Colonic mucosa (tissue), 4 donors: ENCODE measurements at places on chromosomes 7 and 10. TPM values are rescaled to one million over a fixed set of nuclear protein-coding genes. Genes with fewer than 3 reads are reported as not detected.

DNA sequence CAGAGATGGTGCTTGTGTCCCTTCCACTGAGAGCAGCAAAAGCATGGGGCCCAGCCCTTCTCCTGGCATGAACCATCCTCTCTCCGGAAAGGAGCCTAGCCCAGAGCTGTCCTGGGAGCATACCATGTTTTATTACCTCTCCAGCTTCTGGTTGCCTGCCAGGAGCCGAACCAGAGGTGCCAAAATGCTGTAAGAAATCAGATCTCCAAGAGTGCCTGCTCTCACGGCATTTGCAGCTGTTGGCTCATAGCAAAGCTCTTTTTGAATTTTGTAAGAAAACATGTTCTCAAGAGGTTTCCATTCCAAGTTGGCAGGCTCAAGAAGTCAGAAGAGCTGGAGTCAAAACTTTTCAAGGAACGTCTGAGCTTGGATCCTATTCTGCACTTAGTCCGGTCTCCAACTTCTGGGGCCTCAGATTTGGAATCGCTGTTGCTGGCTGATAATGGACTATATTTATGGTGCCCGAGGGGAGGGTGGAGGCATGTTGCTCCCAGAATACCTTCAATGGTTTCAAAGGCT, 211.7 kb upstream of the MKI67 start:
- DNase-seq, result no peak

DNA sequence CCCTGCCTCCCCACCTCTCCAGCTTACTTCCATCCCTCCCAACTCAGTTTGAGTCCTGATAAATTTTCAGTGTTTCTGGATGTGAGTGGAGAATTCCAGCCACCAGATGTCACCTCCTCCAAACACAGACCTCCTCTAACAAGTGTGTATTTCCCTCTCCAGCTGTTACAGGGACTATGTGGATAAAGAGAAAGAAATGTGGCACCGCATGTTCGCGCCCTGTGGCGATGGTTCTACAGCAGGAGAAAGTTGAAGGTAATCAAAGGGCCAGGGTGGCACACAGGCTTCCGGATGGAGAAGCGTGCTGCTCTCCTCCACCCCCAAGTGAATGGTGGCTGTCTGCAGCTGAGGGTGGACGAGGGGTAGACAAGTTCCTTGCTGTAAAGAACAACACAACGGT, 14.7 kb downstream of the FKBP6 start:
- DNase-seq, result no peak

The GRID2IP gene
- total RNA-seq, result 0.45 TPM

The SCART1 gene
- 1.6 TPM for total RNA-seq

The SPACDR gene
- total RNA-seq, result 0.54 TPM

DNA sequence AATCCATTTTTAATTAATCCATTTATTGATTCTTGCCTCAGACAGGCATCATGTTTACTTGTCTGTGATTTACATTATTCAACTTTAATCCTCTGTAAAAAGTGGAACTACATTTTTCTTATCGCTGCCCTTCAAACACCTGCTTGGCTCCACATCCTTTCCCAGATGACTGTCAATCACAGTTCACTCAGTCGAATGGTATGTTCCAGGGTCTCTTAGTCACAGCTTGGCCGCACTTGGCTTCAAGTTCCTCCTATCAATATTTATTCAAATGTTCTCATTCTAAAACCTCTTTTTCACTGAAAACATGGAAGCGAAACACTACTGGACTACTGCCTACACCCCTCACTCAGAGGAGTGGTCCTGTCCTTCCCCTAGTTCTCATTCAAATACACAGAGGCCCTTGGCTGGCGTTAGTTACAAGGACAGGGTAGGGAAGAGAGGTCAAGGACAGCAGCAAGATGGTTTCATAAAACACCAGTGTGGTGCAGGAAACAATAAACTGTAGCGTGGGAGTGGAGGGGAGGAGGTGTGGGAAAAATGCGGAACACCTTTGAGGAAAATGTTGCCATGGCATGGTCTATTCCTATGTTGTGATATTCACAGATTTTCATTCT, 143.2 kb downstream of the USP6NL start:
- no peak for DNase-seq

DNA sequence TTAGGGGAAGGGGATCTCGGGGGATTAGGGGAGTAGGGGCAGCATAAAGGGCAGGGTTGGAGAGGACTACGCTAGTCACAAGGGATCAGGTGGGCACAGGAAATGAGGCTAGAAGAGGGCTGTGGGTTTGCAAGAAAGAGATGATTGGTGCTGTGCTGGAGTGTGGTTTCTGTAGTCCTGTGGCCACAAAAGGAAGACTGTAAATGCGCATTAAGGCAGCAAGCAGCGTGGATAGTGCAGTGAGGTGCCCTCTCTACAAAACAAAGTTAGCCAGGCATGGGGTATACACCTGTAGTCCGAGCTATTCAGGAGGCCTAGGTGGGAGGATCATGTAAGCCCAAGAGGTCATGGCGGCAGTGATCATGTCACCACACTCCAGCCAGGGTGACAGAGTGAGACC, 212.1 kb downstream of the MLLT10 start:
- no peak for DNase-seq

The PALD1 gene
- 2.5 TPM for total RNA-seq

The CYP3A7 gene
- total RNA-seq, result not detected

GRCh38 chr10:131825150-131825848, 75.5 kb upstream of the PPP2R2D start:
- DNase-seq, result no peak

- no peak for DNase-seq
Measured at GRCh38 chr10:12906051-12906541, 95.4 kb downstream of the CCDC3 start.

DNA sequence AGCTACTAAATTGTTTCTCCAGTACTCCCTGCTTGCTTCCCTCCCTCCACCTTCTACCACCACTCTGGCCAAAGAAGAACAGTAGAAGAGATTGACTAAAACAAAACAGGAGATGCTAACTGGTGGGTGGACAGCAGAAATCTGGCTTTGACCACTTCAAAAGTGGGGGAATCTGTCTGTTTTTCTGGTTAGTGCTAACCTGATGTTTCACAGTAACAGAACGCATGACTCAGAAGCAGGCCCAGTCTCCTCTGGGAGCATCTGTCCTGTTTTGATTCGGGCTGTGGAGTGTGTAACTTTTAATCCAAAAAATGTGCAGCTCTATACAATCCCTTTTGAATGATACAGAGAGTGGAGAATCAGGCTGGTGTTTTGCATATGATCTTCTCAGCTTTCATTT, 32.7 kb upstream of the ZNF438 start:
- no peak for DNase-seq

The INMT gene
- total RNA-seq, result 2.3 TPM

- DNase-seq, result no peak
Measured at GRCh38 chr7:128939861-128940410, 2.2 kb downstream of the IRF5 start.

The UNC5B gene
- total RNA-seq, result 18.4 TPM

DNA sequence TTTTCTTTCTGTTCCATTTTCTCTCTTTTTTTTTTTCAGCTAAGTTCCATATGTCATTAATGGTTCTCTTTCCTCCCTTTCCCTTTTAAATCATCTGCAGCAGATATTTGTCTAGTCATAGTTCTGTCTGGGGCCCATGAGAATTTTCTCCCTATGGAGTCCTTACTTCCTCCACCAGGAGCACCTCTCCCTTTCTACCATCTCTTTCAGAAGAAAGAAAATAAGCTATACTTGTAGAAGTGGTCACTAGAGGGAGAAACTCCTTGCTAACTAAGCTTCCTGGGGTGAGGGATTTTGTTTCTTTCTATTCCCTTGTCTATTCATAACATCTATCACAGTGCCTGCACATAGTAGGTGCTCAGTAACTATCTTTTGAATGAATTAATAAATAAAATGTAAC, 230.2 kb upstream of the HPS1 start:
- DNase-seq, result no peak

DNA sequence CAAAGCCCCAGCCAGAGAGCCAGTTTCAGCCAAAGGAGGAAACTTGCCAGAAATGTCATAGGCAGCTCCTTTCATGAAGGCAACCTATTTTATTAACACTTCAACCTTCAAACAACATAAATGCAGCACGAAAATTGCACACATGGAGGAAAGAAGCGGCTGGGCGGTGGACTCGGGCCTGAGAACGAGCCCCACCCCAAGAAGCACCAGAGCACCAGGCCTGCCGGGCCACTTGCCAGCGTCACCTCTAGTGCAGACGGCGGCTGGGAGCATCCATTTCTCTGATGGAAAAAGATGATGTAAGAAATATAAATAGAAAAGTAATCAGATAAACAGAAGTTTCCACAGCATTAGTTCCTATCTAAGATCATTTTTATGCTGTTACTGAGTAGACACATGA, 100.0 kb downstream of the TCERG1L start:
- no peak for DNase-seq

DNA sequence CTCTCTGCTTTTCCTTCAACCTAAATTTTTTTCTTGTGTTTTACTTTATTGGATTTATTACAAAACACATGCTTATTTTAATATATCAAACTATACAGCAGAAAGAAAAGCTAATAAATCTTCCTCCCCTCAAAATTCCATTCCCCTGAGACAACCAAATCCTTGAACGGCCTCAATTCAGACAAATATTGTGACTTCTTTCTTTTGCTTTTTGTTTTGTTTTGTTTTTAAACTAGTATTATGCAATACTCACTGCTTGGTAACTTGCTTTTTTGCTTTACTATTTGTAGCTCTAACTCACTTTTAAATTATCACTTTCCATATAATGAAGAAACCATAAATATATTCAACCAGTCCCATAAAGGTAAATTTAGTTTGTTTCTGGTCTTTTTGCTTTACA, 59.4 kb upstream of the CDK1 start:
- DNase-seq, result no peak

DNA sequence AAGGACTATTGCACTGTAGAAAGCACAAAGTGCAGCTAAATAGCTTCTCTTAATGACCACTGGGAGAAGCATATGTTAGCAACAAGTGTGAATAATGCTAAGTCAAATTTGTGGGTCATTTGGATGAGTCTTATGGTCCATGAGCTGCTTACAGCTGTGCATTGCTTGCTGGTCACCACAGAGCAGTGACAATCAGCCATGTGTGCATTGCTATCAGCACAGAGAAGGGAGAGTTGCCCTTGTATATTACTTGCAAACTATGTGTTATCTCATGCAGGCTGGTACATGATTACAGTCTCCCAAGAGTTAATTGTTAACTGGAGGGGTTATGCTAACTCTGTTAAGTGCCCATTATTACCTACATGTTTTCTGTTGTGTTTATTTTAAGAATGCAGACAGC, 25.7 kb downstream of the MRPS33 start:
- DNase-seq, result no peak

DNA sequence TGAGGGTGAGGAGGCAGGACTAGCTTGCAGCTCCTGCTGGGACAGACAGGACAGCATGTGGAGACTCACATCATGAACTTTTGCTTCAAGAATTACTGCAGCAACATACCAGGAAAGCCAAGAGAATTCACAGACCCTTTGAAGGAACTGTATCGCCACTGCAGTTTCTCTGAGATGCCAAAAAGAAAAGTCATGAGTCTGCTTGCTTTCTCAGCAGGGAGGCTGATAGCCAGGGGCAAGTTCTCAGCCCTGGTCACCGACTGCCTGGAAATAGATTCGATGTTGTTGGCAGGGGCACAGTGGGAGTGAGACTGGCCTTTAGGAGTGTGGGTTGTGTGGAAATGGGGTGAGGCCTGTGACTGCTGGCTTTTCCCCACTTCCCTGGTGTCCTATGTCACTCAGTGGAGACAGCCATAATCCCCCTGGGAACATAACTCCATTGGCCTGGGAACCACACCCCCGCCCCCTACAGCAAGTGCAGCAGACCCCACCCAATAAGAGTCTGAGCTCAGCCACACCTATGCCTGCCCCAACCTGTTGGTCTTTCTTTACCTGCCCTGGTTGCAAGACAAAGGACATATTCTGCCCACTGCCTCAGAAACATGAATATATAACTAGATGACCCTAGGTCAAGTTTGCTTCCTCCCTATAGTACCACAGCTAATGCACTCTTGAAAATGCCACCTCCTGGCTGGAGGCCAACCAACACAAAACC, 1.6 kb upstream of the SAMD9 start:
- DNase-seq, result no peak

- no peak for DNase-seq
Measured at GRCh38 chr10:72597897-72598296, 28.0 kb downstream of the MICU1 start.

GRCh38 chr7:118305671-118306070, 81.2 kb downstream of the ANKRD7 start:
- no peak for DNase-seq

- no peak for DNase-seq
Measured at GRCh38 chr7:116363637-116364432, 135.7 kb upstream of the CAV2 start.

The NEURL1 gene
- 40.2 TPM for total RNA-seq

DNA sequence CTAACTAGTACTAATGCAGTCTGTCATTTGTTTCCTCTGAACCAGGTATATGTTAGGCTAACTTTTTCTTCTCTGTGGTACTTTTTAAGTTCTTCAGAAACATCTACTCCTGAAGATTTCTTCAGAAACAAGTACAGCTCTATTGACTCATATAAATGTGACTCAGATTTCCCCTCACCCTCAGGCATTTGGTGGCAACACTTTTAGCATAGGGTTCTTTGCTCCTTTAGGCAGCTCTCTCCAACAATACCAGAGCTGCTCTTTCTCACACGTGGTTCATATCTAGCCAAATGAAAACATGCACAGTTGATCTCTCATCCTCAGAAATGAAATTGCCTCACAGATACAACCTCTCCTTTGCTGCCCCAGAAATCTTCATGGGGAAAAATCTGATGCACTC, 939.8 kb downstream of the SORCS1 start:
- no peak for DNase-seq

DNA sequence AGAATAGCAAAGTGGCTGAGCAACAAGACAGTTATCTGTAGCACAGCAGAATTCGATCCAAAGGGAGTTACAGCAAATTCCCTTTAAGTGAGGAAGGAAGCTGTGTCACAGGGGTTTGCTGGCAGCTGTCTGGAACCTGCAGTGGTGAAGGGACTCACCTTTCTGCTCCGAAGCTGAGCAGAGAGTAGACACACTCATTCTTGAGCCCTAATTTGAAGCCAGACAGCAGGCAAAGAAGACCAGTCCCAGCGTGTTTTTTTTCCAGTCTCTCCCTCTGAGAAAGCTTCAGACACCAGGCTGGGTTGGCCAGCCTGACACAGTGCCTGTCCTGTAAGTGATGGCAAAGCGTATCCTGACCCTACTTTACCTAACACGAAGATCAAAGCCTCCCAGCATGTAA, 210.7 kb downstream of the TRIL start:
- no peak for DNase-seq

- DNase-seq, result peak; percentile 90
Measured at GRCh38 chr7:101077303-101078086, 7.8 kb upstream of the TRIM56 start.

DNA sequence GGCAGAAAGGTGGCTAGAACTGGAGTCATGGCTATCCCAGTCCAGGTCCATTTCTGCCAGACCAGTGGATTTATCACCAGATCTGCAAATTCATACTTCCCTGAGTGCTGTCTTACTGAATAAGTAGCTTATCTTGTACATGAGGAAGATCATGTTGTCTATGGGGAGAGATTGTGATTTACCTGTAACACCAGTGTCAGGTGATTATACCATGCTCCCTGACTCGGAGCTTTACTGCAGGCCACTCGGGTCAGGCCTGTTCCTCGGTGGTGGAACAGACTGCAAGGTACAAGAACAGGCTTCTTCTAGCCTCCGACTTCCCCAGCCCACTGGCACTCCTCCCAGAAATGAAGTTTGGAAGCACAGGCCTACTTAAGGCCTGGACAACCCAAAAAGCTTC, 42.6 kb upstream of the DLG5 start:
- DNase-seq, result no peak

The CTNNA3 gene
- 1.1 TPM for total RNA-seq

GRCh38 chr10:110793128-110793812, 78.5 kb upstream of the PDCD4 start:
- no peak for DNase-seq

- DNase-seq, result peak; percentile 65
Measured at GRCh38 chr7:129225206-129225930, 538 bp downstream of the AHCYL2 start.
